ENCODE measurements at places on chromosomes 7 and 10.

DNA sequence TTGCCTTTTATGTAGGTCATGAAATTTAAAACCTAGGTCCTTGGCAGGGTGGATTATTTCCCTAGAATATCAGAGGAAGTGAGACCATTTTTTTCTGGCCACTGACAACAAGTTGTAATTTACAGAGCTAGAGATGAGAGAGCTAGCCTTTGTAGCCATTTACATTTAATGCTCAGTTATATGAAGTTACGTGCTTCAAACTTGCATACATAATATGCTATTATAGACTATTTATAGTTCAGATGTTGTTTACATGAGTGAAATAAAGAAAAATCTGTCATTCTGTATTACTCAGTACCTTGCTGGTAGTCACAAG is 234.9 kb upstream of the MBL2 start:
- DNase-seq: no peak

- no peak for DNase-seq
These were observed 99.3 kb downstream of the DNAJB6 start for GRCh38 chr7:157436076-157436475.

DNA sequence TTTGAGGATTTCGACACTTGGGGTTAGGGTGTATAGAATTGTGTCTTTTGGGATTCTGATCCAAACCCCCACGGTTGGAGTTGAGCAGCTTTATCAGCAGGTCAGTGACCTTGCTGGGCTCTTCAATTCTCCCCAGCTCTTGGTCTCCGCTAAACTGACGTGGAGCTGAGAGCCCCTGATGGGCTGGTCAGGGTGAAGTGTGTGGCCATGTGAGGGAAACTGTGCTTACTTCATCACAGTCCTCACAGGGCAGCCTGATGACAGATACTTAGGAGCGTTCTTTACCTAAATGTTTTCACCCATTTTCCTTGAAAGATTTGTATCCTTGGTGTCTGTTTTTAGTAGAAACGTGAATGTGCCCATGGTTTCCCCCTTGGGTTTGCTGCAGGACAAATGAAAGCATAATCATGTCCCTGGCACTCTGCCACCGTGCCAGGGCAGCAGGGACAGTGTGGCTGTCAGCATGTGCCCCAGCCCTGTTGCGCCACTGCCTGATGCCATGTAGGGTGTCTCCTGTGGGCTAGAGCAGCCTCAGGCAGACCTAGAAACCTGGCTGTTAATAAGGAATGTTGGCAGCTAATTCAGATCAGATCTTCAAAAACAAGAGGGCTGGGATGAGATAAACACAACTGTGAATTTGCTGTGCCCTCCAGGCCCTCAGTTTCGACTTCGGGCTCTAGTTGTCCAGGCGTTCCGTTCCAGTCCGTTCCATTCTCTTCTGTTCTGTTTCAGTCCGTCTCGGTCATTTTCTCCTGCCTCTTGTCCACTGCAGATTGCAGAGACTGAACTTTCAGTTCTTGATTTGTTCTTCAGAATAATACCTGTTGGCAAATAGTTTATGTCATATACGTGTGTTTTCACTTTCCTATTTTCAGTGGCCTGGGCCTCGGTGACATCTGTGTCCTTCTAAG is 96.8 kb downstream of the TRRAP start:
- no peak for DNase-seq

DNA sequence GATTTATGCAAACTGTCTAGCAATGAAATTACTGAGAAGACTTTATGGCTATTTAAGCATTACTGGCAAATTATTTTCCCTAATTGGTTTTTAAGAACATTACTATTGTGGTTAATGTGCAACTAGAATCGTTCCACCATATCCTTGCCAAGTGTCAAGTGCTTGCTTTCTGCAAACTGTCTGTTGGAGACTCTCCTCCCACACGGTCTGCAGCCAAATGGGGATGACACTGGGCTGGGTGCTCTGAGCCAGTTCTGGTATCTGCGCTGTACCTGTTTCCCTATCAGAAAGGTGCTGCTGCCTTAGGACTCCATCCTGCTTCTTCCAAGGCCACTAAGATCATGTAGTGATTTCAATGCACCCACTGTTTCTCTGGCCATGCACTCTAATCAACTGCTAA is 110.4 kb downstream of the RAMP3 start:
- no peak for DNase-seq

DNA sequence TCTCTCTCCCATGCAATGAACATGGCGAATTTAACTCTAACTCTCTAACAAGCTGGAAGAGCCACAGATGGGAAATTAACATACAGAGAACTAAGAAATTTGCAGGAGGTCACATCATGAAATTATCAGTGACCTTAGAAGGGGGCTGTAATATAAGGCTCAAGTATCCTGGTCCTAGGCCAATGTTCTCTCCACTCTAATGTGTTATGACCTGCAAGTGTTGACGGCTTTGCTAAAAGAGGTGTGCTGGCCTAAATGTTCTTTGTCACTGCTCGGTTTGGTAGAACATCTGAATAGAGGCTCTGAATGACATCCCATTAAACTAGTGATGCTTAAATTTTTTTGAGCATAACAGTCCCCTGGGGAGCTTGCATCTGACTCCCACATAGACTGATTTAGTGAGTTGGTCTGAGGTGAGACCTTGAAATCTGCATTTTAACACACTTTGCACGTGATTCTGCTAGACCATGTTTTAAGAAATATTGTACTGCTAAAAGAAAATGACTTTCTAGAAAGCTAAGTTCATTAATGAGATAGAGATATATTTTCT is 129.3 kb downstream of the GFRA1 start:
- no peak for DNase-seq

- DNase-seq: no peak
These were observed 14.7 kb upstream of the TPST1 start for GRCh38 chr7:66190504-66190857.

DNA sequence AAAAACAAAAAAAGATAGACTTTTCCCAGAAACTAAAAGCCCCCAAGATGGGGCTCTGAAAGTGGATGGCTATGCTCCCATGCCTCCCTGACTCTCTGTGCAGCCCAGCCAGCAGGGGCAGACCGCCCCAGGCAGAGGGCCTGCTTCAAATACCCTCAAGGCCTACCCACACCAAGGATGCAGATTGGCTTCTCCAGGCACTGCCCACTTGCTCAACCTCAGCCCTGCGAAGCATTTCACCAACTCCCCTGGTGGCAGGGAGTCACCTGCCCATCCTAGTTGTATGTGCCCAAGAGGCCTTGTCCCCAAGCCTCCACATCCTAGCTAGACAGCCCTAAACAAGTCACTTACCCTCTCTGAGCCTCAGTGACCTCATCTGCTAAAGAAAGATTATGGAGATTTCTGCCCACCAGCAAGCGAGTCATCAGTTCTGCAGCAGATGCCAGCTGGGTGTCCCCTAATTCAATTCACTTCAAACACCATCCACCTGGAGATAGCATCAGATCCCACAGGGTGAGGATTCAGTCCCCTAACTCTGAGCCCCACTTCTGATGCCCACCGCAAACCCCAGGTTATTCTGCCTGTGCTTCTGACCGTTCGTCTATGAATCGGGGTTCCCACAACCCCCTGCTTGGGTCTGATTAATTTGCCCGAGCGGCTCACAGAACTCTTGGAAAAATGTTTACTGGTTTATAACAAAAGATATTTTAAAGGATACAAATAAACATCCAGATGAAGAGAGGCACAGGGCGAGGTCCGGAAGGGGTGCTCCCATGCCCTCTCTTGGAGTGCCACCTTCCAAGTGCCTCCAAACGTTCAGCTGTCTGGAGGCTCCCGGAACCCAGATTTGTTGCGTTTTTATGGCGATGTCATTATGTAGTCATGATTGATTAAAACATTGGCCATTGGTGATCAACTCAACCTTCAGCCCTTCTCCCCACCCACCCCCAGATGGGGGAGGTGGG is 18.6 kb upstream of the ZMIZ1 start:
- DNase-seq: no peak

DNA sequence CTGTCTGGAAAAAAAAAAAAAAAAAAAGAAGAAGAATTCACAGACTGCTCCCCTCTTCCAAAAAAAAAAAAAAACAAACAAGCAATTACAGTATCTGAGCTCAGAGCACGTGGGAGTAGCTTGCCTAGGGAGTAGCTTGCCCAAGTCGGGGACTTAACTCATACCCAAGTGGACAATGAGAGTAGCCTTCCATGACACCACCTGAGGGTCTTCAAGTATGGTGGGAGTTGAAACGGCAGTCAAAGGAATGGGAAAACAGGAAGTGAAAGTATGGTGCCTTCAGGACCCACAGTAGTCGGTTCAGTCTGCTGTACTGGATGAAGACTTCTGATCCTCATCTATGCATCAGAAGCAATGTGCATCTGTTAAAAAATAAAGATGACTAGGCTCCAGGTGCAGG is 10.6 kb downstream of the VOPP1 start:
- DNase-seq: no peak

- no peak for DNase-seq
These were observed 10.7 kb upstream of the NT5C3A start for GRCh38 chr7:33073243-33073642.

- no peak for DNase-seq
These were observed 19.7 kb upstream of the VPS37D start for GRCh38 chr7:73647725-73648592.

DNA sequence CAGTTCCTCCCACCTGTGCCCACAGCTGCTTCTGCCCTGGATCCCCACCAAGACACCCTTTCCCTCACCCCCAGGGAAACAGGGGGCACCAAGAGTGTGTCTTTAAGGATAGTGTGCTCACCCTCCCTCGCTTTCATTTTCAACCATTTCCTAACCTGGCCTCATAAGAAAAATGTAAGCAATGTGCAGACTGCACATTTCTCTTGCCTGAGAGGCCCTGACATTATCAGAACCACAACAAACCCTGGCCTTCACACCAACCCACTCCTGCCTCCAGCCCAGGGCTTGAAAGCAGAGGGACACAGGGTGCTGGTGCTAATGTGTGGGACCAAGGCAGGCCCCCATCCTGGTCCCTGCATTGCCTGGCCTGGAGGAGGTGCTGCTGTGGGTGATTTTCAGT is 11.0 kb upstream of the IMPDH1 start:
- DNase-seq: no peak

GRCh38 chr10:100934084-100934659 is 21.4 kb downstream of the SLF2 start:
- no peak for DNase-seq

DNA sequence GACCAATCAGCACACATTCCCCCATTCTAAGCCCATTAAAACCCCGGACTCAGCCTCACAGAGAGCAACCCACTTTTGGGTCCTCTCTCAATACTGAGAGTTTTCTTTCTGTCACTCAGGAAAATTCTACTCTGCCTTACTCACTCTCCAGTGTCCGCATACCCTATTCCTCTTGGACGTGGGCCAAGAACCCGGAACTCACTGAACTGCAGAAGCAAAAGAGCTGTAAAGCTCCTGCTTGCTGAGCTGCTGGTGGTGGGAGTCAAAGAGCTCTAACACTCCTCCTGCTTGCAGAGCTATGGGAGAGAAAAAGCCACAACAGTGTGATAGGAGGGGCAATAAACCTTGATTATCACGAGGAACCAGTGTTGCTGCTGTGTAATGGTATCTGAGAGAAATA is 386.9 kb downstream of the POM121L12 start:
- peak; percentile 65 for DNase-seq

DNA sequence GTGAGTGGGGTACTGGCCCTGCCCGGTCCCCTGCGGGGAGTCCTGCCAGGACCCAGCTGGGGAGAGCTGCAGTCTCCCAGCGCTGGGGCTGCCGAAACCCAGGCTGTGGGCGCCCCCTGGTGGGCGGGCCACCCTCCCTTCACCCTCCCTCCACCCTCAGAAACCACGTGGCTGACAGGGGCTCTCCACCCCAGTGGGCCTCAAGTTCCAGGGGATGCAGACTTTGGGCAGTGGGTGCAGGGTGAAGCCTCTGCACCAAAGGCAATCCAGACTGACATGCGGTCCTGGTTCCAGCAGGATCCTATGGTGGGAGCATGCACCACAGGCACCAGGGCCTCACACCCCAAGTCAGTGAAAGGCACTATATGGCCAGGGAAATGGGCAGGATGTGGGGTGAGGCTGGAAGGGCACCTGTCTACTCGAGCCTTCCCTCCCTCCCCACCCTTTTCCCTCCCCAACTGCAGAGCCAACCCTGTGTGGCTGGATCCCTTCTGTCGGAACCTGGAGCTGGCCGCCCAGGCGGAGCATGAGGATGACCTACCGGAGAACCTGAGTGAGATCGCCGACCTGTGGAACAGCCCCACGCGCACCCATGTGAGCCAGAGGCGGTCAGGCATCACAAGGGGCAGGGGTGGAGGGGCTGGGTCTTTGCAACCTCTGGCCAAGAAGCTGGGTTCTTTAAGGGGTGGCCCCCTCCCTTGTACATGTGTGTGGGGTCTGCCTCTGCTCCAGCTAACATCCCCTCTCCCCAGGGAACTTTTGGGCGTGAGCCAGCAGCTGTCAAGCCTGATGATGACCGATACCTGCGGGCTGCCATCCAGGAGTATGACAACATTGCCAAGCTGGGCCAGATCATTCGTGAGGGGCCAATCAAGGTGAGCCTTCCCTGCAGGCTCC is 38.8 kb downstream of the PSAP start:
- no peak for DNase-seq

DNA sequence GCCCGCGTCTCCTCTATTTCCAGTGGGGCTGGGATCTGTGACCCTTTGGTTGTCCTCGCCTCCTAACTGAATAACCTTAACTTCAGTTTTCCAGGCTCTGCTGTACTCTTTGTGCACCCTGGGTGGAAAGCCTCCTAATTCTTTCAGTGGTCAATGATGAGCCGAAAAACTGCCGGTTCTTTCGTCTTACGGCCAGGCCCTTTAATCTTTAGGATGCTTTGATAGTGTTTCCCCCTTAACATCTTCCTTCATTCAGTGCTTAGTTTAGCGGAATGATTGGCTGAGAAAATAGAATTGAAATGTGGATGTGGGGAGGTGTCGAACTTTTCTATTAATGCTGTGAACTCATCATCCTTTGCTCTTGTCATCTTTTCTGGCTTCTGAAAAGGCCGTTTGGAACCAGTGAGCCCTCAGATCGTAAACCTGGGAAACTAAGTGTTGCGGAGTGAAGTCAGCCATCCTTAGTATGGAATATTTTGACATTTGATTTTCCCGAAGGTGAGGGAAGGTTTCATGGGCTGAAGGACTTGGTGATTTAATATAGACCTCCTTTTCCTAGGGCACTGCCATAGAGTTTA is 847 bp downstream of the GARS1 start:
- DNase-seq: no peak

DNA sequence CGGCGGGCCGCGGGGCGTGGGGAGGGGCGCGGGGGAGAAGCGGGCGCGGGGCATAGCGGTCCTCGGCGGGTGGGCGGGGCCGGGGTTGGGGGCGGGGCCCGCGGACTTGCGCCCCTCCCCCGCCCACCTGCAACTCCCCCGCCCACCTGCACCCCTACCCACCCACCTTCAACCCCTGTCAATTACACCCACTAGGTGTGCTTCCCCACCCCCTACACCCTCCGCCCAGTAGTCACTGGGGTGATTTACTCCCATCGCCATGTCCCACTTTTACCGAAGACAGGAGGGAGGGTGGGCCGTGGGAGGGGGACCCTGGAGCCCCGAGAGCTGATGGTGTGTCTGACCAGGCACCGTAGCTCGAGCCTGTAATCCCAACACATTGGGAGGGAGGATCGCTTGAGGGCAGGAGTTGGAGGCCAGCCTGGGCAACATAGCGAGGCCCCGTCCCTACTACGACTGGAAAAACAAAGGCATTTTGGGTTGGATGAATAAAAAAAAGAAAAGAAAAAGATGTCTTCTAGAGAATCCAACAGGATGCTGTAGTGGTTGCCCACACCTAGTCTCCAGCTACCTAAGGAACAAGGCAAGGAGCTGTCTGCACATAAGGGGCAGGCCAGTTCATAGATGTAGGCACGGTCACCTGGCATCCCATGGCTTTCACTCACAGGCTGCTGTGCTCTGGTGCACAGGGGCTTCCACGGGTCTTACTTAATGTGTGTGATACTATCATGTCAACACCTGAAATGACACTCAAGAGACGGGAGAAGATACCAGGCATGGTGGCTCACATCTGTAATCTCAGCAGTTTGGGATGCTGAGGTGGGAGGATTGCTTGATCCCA is 761 bp downstream of the KCTD7 start:
- no peak for DNase-seq
